ENCODE measurements at places on chromosomes 7 and 10.
A peak's percentile ranks its signal among the peaks of the same experiment; 100 is the strongest.

DNA sequence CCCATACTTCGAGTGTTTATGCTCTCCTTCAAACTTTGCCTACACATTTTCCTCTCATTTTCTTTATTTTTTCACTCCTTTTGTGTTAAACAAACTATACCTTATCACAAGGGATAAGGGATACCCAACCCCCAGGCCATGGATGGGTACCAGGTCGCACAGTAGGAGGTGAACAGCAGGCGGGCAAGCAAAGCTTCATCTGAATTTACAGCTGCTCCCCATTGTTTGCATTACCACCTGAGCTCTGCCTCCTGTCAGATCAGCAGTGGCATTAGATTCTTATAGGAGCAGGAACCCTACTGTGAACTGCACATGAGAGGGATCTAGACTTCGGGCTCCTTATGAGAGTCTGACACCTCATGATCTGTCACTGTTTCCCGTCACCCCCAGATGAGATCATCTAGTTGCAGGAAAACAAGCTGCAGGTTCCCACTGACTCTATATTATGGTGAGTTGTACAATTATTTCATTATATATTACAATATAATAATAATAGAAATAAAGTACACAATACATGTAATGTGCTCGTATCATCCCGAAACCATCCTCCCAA is 28.5 kb downstream of the ZC3HC1 start:
- no peak for DNase-seq

- DNase-seq, result no peak
These were observed 965.6 kb downstream of the XPNPEP1 start for GRCh38 chr10:108957681-108958080.

GRCh38 chr10:100162696-100163095 is 23.1 kb downstream of the ERLIN1 start:
- no peak for DNase-seq

DNA sequence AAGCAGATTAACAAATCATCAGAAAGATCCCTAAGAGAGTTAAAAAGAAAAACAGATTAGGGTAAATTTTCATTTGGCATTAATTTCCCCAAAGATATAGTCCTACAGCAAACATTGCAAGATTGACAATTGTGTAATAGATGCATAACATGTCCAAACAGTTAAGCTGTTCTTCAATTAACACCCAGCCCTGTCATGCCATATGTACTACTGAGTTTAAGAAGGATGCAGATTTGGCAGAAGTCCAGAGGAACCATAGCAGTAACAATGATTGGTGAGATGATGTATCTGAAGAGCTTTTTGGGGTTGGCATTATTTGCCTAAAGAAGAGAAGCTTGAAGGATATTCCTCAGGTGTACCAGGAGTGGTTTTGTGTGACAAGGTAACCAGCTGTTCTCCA is 287.6 kb downstream of the LRMDA start:
- no peak for DNase-seq

DNA sequence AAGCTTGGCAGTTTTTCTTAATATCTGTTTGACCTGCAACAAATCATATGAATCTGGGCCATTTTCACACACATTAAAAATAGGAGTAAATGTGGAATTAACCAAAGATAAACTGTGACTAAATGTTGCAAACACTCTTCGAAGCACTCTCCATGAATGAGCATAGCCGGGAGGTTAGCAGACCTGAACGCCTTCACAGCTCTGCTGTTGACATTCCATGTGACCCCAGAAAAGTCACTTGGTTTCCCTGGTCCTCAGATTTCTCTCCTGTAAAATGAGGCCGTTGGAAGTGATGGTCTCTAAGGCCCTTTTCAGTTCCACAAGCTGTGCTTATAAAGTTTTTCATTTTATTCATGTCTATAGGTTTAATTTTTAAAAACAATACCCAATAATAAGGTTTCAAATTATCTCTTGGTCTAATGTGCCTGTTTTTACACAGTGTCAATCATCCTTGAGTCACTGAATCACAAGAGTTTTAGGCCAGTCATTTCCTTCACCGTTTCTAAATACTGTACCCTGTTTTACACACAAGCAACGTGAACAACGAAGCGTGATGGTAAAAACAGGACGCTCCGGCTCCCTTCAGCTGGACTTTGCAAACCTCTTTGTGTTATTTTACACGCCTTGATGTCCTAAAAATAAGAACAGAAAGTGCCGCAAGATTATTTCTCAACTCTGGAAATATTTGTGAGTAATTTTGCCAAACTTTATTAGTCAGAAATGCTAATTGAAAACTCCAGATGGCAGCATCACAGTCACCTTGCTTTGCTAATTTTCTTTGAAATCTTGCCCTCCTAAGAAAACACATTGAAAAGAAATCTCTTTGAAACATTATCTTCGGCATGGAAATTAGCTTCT is 38.6 kb upstream of the MET start:
- DNase-seq, result peak; percentile 91

- no peak for DNase-seq
These were observed 172.4 kb downstream of the PRPF18 start for GRCh38 chr10:13759168-13759567.

DNA sequence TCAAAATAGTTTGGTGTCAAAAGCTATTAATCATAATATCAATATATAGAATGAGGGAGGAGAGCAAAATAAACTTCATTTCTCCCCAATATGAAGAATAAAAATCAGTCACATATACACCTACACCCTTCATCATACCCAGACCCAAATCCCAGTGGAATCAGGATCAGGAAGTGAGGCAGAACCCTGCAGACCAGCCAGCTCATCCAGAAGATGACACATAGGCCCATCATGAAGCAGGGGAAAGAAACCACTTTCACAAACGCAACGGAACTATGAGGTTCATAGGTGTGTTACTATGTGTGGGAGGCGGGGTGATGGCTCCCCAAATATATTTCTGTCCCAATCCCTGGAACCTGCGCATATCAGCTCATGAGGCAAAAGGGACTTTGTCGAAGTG is 89.0 kb downstream of the RSU1 start:
- no peak for DNase-seq

DNA sequence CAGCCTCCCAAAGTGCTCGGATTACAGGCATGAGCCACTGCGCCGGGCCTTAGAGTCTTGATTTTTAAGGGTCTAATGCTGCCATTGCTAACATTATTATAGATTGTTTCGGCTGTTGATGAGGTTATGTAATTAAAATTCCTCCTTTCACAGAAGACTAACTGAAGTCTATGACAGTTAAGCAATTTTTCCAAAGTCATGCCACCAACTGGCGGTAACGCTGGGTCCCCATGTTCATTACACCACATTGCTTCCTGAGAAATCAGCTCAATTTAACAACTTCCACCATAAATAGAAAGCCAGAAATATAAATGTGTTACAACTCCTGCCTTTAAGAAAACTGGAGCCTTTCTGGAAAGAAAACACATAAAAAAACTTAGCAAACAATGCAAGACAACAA is 3.5 kb downstream of the ERLIN1 start:
- DNase-seq, result peak; percentile 24

DNA sequence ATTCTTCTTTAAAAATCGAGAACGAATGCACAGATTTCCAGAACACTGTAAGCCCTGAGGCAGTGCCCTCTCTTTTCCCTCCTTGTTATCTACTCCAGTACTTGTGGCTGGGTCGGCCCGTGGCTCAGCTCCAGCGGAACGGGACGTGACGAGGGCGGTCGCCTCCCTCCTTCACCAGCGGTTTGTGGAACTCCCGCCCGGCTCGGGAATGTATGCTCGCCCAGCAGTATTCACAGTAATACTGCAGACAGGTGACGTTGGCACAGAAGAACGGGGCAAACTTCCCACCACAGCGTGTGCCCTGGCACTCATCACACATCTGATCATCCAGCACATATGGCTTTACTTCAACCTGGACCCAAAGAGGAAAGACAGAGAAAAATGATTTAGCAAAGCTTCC is 128.5 kb downstream of the BTAF1 start:
- DNase-seq, result no peak

- no peak for DNase-seq
These were observed 43.4 kb downstream of the CDK1 start for GRCh38 chr10:60821656-60822055.

- DNase-seq, result no peak
These were observed 23.3 kb downstream of the AQP1 start for GRCh38 chr7:30934732-30935568.

Data from suppressor macrophage treated with lipopolysaccharide for 4 hours (primary cell).